NCI-H510A treated with DMSO at 0.1 percent for 48 hours (cell line): ENCODE measurements at places on chromosomes 11 and 22.

GRCh38 chr11:123046473-123047259, 15.3 kb downstream of the HSPA8 start:
- DNase-seq = no peak

DNA sequence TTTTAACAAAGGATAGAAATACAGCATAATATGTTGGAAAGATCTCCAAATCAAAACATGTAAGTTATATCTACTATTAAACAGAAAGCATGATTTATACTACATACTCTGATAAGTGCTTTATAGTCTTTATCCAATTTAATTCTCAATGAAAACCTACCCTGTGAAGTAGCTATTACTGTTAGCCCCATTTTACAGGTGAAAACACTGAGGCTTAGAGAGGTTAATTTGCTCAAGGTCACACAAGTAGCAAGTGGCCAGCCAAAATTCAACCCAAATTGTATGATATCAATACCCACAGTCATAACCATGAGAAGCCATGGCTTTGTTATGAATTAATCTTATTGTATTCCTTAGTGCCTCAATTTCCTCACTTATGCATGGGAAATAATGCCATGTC, 675 bp upstream of the OR5AN1 start:
- DNase-seq = no peak

DNA sequence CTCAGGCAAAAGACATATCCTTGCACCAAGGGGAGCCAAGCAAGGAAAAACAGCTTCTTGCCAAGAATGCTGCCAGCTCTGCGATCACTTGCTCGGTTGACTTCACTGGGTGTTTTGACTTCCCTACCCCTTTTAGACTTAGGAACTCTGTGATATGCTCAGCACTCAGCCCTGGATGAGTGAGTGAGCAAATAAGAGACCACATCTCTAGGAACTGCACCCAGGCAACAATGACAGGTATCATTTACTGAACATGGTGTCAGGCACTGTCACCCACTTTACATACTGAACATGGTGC, 3.7 kb upstream of the IRAG1 start:
- DNase-seq = no peak

GRCh38 chr11:132184079-132184478, 813.7 kb downstream of the NTM start:
- no peak for DNase-seq

GRCh38 chr11:75797116-75797515, 17.9 kb upstream of the UVRAG start:
- DNase-seq = no peak

GRCh38 chr11:81000735-81001134, 1559.9 kb upstream of the TENM4 start:
- no peak for DNase-seq

DNA sequence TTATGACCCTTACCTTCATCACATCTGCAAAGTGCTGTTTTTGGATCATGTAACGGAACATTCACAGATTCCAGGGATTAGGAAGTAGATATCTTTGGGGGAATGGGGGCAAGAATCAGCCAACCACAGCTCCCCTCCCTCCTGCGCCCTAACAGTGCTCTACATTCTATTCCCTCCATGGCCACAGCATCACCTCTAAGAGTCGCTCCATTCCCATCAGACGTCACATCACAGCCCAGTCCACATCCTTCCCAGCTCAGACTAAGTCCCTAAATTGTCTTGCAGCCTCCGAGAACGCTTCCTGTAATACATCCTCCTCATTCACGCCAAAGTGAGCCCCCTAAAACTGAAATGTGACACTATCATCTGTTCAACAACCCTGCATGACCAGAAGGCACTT, 5.9 kb downstream of the SCGB1D1 start:
- no peak for DNase-seq

DNA sequence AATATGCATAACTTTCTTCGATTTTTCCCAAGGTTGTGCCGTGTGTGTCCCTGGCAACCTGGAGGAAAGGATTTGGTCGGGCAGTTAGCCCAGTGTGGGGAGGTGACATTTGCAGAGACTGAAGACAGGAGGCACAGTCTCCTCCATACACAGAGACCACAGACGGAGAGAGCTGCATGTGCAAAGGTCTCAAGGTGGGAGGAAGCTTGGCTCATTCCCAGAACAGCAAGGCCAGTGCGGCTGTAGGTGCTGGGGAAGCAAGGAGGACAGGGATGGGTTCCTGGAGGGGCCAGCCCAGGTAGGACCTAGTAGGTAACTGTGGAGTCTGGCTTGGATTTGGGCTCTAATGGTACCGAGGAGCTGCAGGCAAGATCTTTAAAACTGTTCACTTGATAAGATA, 20.7 kb upstream of the CPT1A start:
- DNase-seq = no peak

GRCh38 chr11:62752994-62753735, 795 bp downstream of the ZBTB3 start:
- no peak for DNase-seq

DNA sequence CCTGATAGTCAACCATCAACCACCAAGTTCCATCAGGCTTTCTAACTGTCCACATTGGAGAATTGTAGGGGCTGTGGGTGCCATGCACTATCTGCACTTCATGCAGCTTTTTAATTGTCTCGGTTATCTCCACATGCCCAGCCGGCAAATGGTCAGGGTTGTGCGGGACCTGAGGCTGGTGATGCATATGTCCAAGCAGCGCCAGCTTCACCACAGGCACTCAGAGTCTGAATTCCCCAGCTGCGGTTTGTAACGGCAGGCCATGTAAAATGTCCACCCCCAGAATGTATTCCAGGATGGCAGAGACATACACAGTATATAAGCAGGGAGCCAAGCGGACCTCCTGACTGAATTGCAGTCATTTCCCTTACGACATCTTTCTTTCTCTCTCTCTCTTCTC, 435.6 kb downstream of the DYNC2H1 start:
- DNase-seq = no peak

GRCh38 chr11:113133071-113133470, 171.9 kb downstream of the NCAM1 start:
- no peak for DNase-seq

GRCh38 chr22:23922921-23923320, 28.7 kb downstream of the MIF start:
- DNase-seq = no peak

- DNase-seq = no peak
These were observed 20.2 kb downstream of the CELF1 start for GRCh38 chr11:47532597-47533213.

GRCh38 chr11:44787981-44788380, 61.2 kb downstream of the TSPAN18 start:
- no peak for DNase-seq

- no peak for DNase-seq
These were observed 22.0 kb downstream of the CREB3L1 start for GRCh38 chr11:46299451-46299961.

GRCh38 chr11:15770798-15771414, 585.4 kb downstream of the SOX6 start:
- no peak for DNase-seq

- no peak for DNase-seq
These were observed 14.5 kb downstream of the OVOL1 start for GRCh38 chr11:65801153-65801987.

GRCh38 chr11:44446366-44446762, 119.1 kb upstream of the CD82 start:
- no peak for DNase-seq

- peak; percentile 8 for DNase-seq
These were observed 566.9 kb upstream of the ANO5 start for GRCh38 chr11:21625982-21626381.
